Stomach (tissue), 19 donors: ENCODE measurements at places on chromosomes 1 and 21.

GRCh38 chr1:159862031-159862430 is 426 bp downstream of the VSIG8 start:
- DNase-seq = no peak

GRCh38 chr1:231857609-231858135 is 231.1 kb downstream of the DISC1 start:
- no peak for DNase-seq

DNA sequence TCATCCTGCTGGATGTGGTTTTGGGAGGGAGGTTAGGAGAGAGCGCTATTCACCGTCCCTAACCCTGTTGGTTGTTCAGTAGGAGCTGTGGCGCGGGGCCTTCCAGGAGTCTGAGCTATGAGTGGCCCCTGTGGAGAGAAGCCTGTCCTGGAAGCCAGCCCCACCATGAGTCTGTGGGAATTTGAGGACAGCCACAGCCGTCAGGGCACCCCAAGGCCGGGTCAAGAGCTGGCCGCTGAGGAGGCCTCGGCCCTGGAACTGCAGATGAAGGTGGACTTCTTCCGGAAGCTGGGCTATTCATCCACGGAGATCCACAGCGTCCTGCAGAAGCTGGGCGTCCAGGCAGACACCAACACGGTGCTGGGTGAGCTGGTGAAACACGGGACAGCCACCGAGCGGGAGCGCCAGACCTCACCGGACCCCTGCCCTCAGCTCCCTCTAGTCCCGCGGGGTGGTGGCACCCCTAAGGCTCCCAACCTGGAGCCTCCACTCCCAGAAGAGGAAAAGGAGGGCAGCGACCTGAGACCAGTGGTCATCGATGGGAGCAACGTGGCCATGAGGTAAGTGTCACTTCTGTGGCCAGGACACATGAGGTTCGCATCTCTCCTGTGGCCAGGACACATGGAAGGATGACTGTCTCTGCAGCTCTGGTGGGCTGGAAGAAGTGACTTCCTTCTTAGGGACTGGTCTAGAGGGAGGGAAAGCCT is 1.2 kb downstream of the ZC3H12A start:
- DNase-seq = no peak

DNA sequence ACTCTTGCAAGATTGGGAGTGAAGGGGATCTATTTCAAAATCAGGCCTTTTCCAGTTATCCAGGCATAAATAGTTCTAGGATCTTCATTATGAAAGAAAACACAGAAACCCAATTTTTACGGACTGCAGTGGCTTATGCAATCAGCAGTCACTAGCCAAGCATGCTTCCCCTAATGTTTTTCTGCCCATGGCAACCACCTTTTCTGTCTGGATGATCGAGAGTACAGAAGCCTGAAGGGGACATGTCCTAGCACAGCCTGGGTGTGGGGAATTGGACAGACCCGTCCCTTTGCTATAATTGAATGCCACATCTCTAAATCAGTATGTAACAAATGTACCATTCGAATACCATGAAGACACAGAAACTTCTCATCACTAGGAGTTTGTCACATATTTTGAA is 29.8 kb upstream of the NCAM2 start:
- DNase-seq = no peak

- DNase-seq = no peak
Observed at GRCh38 chr1:84297546-84298244, 3.8 kb upstream of the SAMD13 start.

DNA sequence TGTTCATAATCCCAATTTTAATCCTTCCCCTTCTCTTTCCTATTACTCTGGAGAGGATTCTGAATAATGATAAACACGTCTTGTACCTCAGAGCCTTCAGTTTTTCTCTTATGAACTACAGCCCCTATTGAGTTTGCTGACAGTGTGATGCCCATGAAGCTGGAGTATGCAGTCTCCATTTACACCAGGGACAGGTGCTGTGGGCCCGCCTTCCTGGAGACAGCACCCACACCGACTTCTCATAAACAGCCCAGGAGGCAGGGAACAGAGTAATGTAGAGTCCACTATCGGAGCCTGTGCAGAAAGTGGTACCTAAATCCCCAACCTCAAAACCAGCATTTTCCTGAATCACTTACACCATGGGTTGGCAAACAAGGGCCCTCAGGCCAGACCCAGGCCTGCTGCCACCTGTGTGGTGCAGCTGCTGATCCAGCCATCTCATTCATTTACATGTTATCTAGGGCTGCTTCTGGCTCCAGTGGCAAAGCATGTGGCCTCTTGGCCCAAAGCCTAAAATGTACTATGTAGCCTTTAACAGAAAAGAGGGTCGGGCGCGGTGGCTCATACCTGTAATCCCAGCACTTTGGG is 95.1 kb upstream of the KRTAP19-8 start:
- DNase-seq = no peak
